ENCODE measurements at places on chromosomes 7 and 10. TPM values are rescaled to one million over a fixed set of nuclear protein-coding genes. Genes with fewer than 3 reads are reported as not detected.

FFAR4 gene
- total RNA-seq, result 44.4 TPM

ASZ1 gene
- not detected for total RNA-seq

DNA sequence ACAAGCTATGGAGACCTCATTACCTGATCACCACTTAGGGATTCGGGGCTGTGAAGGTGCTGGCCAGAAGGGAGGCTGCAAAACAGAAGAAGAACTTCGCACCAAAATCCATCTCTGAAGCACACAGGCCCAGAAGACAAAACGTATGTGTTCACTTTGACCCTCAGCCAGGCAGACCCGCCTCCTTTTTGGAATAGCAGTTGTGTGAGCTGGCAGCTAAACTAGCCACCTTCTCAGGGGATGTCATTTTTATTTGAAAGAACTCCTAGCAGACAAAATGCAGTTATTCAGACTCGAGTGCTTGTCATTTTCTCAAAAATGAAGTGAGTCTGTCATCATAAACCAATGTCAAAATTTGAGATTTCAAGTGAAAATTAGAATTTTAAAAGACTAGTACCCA, 71.7 kb downstream of the TNS3 start:
- DNase-seq, result no peak

DNA sequence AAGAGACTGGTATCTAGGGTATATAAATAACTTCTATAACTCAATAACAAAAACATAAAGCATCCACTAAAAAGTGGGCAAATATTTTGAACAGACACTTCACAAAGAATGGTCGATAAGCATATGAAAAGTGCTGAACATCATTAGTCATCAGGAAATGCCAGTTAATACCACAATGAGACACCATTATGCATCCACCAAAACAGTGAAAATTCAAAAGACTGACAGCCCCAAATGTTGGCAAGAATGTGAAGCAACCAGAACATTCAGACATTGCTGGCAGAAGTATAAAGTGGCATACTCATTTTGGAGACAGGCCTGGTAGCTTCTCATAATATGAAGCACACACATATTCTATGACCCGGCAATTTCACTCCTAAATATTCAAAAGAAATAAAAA, 26.5 kb upstream of the GSAP start:
- DNase-seq, result no peak

GRCh38 chr10:30438021-30438850, 4.3 kb downstream of the MAP3K8 start:
- DNase-seq, result no peak

DNA sequence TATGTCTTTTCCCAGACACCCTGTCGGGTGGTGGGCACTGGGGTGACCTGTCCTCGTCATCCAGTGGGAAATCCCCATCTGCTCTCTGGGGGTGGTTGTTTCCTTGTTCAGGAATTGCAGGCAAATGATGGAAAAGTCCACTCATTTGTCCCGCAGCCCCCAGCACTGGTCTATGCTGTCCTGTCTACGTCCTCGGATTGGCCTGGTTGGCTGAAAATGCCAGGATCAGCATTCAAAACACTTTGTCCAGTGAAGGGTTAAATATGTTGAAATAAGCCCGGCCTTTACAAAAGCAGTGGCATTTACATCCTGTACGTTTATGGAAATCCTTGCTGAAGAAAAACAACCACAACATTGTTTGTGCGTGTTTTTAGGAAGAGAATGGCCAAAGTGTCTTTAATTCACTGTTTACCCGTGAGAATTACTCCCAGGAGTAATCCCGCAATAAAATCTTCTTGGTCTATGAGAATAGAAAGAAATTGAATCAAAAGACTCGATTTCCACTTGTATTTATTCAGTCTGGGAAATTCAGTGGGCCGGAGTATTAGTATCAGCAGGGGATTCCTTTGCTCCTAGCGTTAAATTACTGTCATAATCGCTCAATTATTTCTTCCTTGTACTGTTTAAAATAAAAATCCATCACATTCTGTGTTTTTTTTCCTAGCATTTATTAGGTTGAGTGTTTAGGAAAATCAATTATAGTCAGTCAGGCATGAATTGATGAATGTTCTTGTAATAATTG, 116.8 kb upstream of the SH2B2 start:
- no peak for DNase-seq

GRCh38 chr7:24227603-24228359, 56.2 kb upstream of the NPY start:
- DNase-seq, result no peak

NOBOX gene
- not detected for total RNA-seq

TWIST1 gene
- total RNA-seq, result 0.27 TPM

SEMA3C gene
- 66.7 TPM for total RNA-seq

DNA sequence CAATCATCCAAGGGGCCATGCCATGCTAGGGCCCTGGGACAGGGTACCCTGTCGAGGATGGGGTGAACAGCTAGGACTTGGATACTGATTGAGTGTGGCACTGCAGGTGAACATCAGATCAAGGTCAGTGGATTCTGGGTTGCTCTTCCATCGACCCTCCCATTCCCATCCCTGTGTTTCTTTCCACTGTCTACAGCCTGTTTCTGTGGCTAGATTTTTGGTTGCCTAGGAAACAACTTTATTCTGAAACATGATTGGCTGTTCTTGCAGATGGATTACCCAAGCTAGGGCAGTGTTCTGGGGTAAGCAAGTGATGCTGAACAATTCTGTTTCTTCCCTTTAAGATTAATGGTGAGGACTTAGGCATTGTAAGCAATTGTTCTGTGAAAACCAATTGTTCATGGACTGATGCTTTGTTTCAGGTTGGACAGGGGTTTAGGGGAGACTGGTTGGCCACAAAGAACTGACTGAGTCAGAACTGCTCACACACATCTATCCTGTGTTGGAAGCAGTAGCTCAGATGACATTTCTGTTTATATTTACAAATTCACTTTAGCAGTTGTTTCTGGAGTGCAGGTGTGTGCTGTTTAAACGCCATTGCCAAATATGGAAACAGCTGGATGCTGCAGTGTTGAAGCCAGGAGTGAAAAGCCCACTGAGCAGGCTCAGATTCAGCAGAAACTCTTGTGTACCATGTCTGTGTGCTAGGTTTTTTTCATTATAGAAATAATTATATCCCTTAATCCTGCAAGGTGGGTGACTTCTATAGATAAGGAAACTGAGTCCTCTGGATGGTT, 102.3 kb upstream of the BTBD16 start:
- DNase-seq, result no peak

GRCh38 chr7:98224701-98225181, 13.5 kb downstream of the BHLHA15 start:
- no peak for DNase-seq

GRCh38 chr10:74419491-74419951, 268.5 kb downstream of the ADK start:
- no peak for DNase-seq

GRCh38 chr7:157856873-157857577, 520.2 kb downstream of the DNAJB6 start:
- no peak for DNase-seq

- DNase-seq, result no peak
Measured at GRCh38 chr10:62159351-62159750, 109.3 kb downstream of the RTKN2 start.

STN1 gene
- 24.4 TPM for total RNA-seq

Measured in left colon (tissue), 2 donors.